Fibroblast of lung (primary cell): ENCODE measurements at places on chromosomes 2 and 18.
A peak's percentile ranks its signal among the peaks of the same experiment; 100 is the strongest.

GRCh38 chr2:165410276-165410675 is 59.2 kb upstream of the CSRNP3 start:
- no peaks in the 10 kb centered on the region for H3K36me3 ChIP-seq
- H3K4me3 ChIP-seq = no peak overlapping the region
- H3K27me3 ChIP-seq = no peaks in the 10 kb centered on the region
- H3K4me1 ChIP-seq = no peaks in the 10 kb centered on the region
- no peak overlapping the region for H3K27ac ChIP-seq

DNA sequence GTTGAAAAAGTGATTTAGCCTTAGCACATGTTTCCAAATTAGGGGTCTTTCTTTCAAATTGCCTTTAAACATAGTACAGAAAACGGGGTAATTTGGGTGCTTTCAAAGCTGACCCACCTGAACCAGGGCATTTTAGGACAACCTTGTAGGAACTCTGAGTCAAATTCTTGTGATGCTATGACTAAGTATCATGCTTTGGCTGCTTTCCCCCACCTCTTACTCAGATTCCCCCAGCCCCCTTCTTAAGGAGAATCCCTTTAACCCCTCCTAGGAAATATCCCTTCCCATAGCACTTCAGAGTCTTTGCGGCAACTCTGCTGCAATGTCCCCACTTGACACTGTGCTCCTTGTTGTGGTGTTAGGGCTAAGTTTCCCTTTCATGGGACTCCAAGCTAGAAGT is 18.6 kb upstream of the KLF7 start:
- DNase-seq = peak; percentile 86
- H3K27me3 ChIP-seq = no peaks in the 10 kb centered on the region
- H3K36me3 ChIP-seq = no peaks in the 10 kb centered on the region
- no peak overlapping the region for H3K27ac ChIP-seq
- H3K4me3 ChIP-seq = no peak overlapping the region

DNA sequence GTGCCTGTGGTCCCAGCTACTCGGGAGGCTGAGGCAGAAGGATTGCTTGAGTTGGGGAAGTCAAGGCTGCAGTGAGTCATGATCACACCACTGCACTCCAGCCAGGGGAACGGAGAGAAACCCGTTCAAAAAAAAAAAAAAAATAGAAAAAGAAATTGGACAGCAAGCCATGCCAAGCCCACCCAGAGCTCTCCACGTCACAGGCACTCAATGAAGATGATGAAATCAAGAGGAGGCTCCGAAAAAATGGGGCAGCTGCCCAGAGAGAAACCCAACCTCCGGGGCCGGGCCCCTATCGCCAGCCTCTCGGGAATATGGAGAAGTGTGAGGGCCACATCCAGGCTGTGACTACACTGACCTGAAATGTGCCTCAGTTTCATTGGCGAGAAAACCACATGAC is 40.0 kb downstream of the BIN1 start:
- H3K4me3 ChIP-seq = no peak overlapping the region
- peaks cover 14% of the 10 kb centered on the region for H3K36me3 ChIP-seq
- no peaks in the 10 kb centered on the region for H3K27me3 ChIP-seq
- no peak overlapping the region for H3K27ac ChIP-seq
- no peak for DNase-seq

DNA sequence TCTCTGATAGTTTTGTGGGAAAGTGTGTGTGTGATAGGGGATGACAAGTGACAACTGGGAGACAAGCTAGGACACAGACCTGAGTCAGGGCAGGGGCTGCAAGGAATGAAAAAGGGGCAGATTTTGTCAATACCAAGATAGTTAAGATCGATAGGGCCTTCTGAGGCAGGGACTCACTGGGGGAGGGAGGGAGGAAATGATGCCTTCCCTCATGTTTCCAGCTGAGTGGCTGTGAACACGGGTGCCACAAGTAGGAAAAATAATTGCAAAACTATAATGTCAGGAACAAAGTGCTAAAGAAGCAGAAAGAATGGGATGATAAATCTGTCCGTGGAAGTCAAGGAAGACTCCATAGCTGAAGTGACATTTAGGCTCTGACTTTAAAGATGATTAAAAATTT is 24.2 kb downstream of the CDH2 start:
- no peaks in the 10 kb centered on the region for H3K4me1 ChIP-seq
- no peaks in the 10 kb centered on the region for H3K36me3 ChIP-seq
- H3K27ac ChIP-seq = no peak overlapping the region
- no peak overlapping the region for H3K4me3 ChIP-seq

DNA sequence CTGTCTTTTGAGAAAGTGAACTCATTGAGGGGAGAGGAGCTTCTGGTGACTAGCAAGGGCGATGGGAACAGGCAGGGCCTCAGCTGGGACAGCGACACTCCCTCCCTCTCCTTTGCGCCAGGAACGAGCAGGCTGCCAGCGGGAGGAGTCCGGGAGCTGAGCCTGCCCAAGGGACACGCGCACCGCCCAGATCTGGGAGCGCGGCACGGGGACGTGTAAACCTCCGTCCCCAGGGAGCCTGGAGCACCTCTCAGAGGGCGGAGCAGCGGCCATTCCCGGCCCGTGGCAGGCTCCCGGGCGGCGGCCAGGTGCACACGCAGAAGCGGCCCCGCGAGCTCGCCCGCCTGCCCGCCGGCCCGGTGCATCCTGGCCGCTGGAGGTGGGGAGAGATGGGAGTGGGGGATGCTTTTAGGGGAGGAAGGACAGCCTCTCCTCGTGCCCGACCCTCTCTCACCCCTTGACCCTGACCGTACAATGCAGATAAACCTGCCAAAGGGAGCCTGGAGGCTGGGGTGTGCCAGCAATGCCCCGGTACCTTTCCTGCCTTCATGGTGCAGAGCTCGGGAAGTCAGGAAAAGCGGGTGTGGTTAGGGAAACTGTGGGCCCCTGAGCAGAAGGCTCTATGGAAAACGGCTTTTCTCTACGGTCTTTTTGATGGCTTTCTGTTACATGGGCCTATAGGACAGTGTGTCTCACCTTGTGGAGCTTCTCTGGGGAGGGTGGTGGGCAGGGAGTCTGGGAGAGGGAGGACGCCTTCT is 2.2 kb downstream of the AQP4 start:
- H3K4me3 ChIP-seq = no peak overlapping the region
- no peaks in the 10 kb centered on the region for H3K27me3 ChIP-seq
- no peak overlapping the region for H3K27ac ChIP-seq
